ENCODE measurements at places on chromosomes 1 and 21.

GRCh38 chr21:37770461-37770860 lies 145.8 kb downstream of the KCNJ6 start:
- no peak for DNase-seq

GRCh38 chr1:4265836-4266235 lies 365.8 kb upstream of the C1orf174 start:
- DNase-seq, result no peak

DNA sequence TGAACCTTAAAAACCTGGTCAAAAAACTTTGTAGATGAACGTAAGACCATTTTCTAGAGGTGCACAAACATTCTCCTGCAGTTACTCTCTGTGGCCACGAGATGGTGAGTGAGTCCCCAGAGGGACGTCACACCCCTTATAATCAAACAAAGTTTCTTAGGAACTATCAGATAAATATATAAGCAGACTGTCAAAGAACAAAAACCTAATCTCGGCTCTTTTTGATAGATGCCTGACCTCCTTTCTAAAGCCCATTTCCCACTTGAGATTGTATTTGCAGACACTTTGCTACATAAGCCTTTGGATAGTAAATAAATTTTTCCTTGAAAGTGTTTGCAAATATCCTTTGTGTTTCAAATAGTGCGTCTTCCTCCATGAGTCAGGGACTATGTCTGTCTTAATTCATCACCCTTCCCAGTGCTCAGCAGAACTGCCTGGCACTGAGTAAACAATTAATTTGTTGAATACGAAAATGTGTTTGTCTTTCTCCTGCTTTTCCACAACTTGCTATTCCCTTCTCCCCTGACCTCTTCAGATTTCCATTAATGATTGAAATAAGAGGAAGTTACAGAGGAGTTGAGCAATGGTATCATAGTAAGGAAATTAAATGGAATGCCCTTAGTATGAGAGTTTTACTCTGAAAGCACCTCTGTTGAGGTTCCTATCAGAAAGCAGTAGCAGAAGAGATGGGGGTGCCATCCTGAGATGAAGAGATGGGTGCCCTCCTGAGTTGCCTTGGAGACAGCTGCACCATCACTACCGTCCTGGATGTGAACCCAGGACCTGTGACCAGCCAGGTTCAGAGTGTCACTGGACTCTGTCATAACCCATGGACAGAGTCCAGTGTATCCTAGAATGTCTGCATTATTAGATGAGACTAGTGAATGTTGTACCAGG lies 57.8 kb upstream of the RAVER2 start:
- DNase-seq, result peak; percentile 41

DNA sequence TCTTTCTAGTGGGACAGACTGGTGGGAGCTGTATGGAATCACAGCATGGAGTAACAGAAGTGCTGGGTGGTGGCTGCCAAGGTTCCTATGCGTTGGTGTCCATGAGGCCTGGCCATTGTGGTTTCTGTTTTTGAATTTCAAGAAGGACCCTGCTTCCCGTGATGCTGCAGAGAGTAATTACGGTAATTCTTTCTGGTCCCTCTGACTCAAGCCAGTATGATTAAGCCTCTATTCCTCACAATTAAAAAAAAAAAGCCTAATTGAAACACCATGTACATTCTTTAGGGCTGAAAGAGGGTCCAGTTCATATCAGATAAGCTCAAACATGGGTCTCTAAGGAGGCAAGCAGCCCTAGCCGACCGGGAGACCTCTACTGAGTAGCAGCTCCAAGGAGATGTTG lies 10.5 kb upstream of the C1orf21 start:
- DNase-seq, result no peak

DNA sequence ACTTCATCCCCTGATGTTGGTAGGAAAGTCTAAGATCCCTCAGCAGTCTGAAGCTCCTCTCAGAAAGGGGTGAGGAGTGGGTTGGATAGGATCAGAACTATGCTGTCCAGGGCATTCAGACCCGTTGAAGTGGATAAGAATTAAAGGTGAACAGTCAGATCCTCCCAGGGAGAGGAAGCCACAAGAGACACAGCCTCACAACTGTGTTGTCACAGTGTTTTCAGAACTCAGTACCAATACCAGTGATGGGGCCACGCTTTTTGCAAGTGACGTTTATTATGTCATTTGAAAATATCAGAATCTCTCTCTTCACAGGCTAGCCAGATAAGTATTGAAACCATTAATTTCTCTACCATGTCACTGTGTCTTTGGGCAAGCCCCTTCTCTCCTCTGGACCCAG lies 15.4 kb upstream of the EPS15 start:
- DNase-seq, result peak; percentile 50

GRCh38 chr1:61254634-61255357 lies 172.4 kb downstream of the NFIA start:
- DNase-seq, result no peak

- no peak for DNase-seq
These were observed 67.0 kb downstream of the TGFB2 start for GRCh38 chr1:218412171-218412570.

- no peak for DNase-seq
These were observed 458.5 kb upstream of the DEPDC1 start for GRCh38 chr1:68955424-68955823.

- DNase-seq, result no peak
These were observed 110.5 kb downstream of the TOMM20 start for GRCh38 chr1:235018161-235018560.

DNA sequence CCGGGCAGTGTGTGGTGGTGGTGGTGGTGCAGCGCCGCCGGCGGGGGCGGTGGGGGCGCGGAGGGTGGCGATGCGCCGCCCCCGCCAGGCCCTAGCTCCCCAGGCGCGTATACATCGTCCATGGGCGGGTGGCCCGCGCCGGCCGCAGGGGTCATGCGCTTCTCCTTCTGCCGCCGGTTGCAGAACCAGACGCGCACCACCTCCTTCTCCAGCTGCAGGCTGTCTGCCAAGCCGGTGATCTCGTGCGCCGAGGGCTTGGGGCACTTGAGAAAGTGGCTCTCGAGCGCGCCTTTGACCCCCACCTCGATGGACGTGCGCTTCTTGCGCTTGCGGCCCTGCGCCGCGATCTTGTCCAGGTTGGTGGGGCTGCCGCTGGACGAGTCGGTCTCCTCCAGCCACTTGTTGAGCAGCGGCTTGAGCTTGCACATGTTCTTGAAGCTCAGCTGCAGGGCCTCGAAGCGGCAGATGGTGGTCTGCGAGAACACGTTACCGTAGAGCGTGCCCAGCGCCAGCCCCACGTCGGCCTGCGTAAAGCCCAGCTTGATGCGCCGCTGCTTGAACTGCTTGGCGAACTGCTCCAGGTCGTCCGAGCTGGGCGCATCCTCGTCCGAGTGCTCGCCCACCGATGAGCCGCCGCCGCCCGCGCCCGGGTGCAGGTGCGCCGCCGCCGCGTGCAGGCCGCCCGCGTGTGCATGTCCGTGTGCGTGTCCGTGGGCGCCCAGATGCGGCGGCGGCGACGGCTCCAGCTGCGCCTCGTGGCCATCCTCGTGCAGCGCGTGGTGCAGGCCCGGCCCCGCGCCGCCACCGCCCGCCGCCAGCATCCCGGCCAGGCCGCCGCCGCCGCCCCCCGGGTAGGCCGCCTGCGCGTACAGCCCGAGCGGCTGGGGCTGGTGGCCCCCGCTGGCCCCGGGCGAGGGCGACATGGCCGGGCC lies 926 bp downstream of the POU3F1 start:
- no peak for DNase-seq

DNA sequence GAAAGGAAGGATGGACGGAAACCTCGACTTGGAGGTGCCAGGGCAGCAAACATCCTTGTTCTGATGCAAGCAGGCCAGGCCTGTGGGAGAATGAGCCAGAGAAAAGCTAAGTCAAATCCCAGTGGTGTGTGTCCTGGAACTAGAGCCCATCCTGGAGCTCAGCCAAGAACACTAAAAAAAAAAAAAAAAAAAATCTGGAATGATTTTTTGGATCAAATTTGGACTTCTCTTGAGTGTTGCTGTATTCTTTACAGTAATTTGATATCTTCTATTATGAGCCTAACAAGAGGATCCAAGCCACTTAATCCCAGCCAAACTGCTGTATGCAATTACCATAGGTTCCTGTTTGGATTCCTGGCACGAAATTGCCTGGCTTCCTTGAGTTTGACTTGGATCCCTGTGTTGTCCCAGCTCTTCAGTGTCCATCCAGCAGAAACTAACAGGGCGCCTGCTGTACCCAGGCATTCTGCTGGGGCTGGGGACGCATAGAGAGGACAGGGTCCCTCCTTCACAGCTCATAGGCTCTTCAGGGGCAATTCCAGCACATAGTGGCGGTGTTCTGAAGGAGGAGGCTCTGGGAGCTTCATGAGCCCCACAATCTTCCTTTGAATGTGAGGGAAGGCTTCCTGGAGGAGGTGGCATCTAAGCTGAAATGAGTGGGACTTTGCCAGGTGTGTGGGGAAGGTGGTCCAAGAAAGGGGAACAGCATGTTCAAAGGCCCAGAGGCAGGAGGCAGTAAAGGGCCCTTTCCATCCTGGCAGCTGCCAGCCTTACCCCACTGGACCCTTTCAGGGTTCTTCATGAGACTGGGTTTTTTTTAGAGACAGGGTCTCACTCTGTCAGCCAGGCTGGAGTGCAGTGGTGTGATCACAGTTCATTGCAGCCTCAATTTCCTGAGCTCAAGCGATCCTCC lies 24.7 kb downstream of the EPHX1 start:
- DNase-seq, result no peak

DNA sequence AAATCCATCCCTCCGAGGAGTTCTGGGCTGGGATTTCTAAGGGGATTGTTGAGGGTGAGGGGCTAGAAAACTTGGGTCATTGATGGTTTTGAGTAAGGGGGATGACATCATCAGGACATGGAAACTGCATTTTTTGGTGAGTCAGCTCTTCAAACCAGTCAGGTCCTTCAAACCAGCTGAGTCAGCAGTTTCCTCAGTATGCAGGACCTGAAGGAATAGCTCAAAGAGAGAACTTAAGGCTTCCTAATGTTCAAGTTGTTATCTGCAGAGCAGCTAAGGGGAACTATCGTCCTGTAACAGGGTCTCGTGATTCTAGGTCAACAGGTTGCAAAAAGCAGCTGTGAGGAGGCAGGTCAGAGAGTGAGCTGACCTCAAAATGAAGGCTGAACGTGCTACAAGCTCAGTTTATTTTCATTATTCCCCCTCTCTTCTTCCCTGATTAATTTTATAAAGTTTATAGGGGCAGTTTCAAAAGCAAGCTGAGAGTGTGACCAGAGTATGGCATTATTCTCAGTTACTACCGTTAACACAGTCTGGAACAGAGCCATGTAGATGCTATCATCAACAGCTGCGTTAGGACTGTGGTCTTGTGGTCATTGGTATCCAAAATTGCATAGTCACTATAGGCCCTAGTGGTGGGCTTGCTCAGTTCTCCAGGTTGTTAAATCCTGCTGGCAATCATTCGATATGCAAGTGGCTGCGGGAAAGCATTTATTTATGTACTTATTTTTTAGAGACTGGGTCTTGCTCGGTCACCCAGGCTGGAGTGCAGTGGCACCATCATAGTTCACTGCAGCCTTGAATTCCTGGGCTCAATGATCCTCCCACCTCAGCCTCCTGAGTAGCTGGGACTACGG lies 10.7 kb upstream of the SDC3 start:
- peak; percentile 39 for DNase-seq

DNA sequence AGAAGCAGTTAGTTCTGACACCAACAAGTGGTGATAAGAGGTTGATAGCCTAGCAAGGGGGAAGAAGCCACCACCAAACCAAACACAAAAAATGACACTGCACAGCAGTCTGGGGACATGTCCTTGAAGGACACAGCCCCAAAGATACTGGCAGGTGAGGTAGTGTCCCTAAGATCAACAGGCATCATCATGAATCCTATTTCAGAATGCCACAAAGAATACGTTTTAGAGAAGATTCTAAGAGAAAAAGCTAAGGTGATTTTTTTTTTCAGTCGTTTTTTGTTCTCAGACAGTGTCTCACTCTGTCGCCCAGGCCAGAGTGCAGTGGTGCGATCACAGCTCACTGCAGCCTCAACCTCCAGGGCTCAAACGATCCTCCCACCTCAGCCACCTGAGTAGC lies 19.6 kb downstream of the MTHFR start:
- no peak for DNase-seq

GRCh38 chr1:61004262-61005003 lies 77.9 kb upstream of the NFIA start:
- DNase-seq, result no peak

GRCh38 chr1:178277793-178278530 lies 184.1 kb downstream of the RASAL2 start:
- DNase-seq, result no peak

DNA sequence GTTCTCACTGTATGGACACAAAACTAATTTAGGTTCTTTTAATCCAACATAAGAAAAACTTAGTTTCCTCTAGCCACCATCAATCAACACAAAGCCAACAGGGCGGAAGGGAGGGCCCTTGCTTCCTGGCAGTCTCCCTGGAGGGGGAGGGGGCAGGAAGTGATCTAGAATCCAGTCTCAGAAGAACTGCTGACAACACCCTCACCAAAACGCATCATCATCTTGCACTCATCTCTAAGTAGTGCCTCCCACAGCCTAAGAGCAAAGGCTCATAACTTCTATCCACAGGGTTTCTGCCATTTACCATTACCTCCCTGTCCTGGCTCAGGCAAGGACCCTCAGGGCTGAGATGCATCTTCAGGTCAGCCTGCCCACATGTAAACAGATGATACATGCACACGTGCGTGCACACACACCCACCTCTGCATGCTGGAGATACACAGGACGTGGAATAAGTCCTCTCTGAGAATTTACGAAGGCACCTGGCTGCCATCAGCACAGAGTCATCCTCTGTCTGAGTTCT lies 20.5 kb downstream of the HIVEP3 start:
- peak; percentile 85 for DNase-seq

DNA sequence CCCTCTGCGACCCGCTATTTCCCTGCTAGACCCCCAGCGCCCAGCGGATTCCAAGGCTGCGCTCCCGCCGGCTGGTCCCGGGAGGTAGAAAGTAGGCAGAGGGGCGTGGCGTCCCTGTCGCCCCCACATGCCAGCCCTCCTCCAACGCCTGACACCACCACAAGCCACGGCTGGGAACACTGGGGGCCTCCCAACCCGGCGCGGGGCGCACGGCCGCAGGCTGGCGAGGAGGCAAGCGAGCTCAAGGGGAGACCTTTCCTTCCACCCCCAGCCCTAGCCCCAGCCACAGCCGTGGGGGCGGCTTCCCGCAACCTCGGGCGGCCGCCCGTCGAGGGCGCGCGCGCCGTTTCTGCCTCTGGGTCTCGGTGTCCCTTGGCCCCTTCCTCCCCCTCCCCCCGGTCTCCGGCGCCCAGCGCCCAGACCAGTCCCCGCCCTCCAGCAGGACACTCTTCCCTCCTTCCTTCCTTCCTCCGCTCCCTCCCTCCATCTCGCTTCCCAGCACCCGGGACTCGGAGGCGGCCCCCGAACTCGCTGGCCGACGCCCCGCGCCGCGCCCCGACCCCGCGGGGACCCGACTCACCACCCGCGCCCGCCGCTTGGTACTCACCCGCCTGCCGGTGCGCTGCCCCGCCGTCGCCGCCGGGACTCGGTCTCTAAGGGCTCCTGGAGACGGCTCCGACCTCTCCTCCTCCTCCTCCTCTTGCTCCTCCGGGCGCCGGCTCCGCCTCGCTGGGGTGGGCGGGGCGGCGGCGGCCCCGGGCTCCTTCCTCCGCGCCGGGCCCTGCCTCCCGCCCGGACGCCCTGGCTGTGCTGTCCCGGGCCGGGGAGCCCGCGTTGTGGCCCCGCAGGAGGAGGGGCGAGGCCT lies at the start of gene GNG12:
GNG12 (minus strand) TSS at position 731 of the 865 bp plus-strand sequence. CDS start 125,781 bp downstream, outside the sequence.
- peak; percentile 47 for DNase-seq

GRCh38 chr1:101509370-101509769 lies 272.6 kb downstream of the S1PR1 start:
- no peak for DNase-seq
